Thoracic aorta (tissue), 2 donors: ENCODE measurements at places on chromosomes 4 and X.

DNA sequence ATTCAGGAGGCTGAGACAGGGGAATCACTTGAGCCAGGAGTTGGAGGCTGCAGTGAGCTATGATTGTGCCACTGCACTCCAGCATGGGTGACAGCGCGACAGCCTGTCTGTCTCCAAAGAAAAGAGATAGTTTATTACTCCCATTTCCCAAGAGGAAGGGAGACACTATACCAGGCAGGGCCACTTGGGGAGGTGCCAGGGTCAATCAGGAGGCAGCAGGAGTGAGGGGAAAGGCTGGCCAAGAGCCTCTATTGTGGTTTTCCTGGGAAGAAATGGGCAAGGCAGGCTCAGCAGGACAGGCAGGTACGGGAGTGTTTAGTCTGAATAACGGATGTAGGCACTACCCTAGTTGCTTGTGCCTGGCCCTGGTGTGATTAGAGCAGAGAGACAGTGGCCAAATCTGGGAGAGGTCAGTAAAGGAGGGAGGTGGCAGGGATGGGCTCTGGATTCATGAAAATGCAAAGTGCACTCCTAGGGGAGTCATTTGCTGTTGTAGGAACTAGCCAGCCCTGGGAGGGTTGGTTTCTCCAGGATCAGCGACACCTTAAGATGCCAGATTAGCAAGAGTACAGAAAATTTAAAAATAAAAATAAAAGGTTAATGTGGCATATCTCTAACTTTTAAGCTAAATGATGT lies 20.2 kb upstream of the CDKN2AIP start:
- no peaks in the 10 kb centered on the region for H3K36me3 ChIP-seq
- no peak for DNase-seq
- H3K27ac ChIP-seq, result no peak overlapping the region
- H3K4me1 ChIP-seq, result no peaks in the 10 kb centered on the region
- H3K4me3 ChIP-seq, result no peak overlapping the region

DNA sequence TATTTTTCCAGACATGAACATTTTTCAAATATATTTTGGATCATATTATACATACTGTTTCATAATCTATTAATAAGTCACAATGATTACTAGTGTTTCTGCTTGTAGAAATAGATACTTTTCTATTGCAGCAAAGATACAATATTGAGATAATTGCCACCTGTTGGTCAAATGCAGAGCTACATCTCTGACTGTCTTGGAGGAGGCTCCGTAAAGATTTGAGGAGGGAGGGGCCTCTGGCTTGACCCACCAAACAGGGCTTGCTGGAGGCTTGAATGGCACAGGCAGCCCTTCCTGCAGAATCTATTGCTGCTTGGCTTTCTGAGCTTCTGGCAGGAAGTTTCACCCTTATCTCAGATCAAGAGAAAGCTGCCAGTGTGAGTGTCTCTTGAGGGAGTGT lies 99.3 kb upstream of the ARMCX2 start:
- H3K27me3 ChIP-seq, result no peaks in the 10 kb centered on the region
- no peaks in the 10 kb centered on the region for H3K4me1 ChIP-seq
- H3K4me3 ChIP-seq, result no peak overlapping the region
- H3K27ac ChIP-seq, result no peak overlapping the region

DNA sequence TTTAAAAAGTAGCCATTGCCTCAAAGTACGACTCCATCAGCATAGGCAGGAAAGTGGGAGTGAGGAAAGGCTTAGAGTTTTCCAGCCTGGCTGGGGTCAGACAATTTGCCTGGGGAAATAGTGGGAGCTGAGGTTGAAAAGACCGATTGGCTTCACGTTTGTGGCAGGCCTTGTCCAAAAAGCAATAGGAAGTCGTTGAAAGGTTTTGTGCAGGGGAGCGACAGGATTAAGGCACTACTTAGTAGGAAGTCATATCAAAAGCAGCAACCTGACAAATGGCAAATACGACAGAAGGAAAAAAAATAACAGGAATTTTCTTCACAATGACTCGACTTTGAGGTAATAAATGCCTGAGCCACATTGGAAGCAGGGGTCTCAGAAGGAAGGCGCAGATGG lies 691 bp upstream of the EREG start:
- peak overlapping the region; percentile 79 for H3K4me3 ChIP-seq
- H3K27me3 ChIP-seq, result no peaks in the 10 kb centered on the region
- peaks cover 9% of the 10 kb centered on the region for H3K4me1 ChIP-seq
- no peak overlapping the region for H3K27ac ChIP-seq

- no peaks in the 10 kb centered on the region for H3K36me3 ChIP-seq
- H3K4me1 ChIP-seq, result no peaks in the 10 kb centered on the region
- no peaks in the 10 kb centered on the region for H3K27me3 ChIP-seq
- DNase-seq, result no peak
- H3K4me3 ChIP-seq, result no peak overlapping the region
- H3K27ac ChIP-seq, result no peak overlapping the region
These were observed 54.0 kb downstream of the COL25A1 start for GRCh38 chr4:109248322-109248900.
